ENCODE measurements at places on chromosomes 4 and X.

GRCh38 chr4:143443728-143444127 lies 69.8 kb upstream of the SMARCA5 start:
- peak; percentile 2 for DNase-seq

GRCh38 chr4:89298788-89299152 lies 8.8 kb downstream of the GPRIN3 start:
- DNase-seq, result peak; percentile 64

GRCh38 chr4:20679951-20680350 lies 20.3 kb upstream of the PACRGL start:
- no peak for DNase-seq

- DNase-seq, result peak; percentile 60
Measured at GRCh38 chr4:6372649-6373525, 99.5 kb downstream of the PPP2R2C start.

- DNase-seq, result no peak
Measured at GRCh38 chr4:87235020-87235671, 14.7 kb upstream of the KLHL8 start.

GRCh38 chrX:96563646-96564045 lies 121.0 kb upstream of the DIAPH2 start:
- peak; percentile 75 for DNase-seq

- DNase-seq, result no peak
Measured at GRCh38 chr4:46839128-46839527, 69.9 kb downstream of the COX7B2 start.

DNA sequence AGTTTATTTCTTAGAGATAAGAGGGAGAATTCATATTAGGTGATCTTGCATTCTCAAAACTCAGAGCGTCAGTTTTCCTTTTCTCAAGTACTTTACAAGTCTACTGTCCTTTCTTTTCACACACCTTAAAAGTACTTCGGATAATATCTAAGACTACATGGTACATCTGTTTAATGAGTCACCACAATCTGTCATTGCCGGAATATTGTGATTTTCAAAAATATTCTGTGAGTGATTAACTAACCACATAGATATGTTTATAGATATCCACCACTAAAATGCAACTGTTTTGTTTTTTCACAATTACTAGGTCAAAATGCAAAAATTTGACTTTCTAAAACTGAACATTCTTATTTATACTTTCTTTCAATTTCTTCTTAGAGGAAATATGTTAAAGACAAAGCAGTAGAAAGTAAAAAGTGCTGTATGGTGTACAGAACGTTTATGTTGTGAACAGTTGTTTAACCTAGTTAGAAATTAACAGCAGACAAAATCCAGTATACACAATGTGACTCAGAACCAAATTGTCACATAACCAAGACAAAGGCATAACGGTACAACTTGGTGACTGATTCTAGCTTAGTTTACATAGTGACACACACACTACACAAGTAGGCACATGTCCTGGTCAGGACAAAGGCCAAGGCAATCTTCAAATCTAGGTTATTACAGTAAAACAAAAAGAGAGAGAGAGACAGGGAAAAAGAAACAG lies 482.9 kb downstream of the NAF1 start:
- peak; percentile 69 for DNase-seq

GRCh38 chrX:154355094-154355775 lies 19.2 kb downstream of the FLNA start:
- DNase-seq, result no peak

- DNase-seq, result no peak
Measured at GRCh38 chr4:178056996-178057395, 614.8 kb upstream of the AGA start.

- DNase-seq, result no peak
Measured at GRCh38 chr4:110613745-110614144, 9.1 kb downstream of the PITX2 start.

- no peak for DNase-seq
Measured at GRCh38 chr4:1279253-1279652, 10.4 kb upstream of the MAEA start.

DNA sequence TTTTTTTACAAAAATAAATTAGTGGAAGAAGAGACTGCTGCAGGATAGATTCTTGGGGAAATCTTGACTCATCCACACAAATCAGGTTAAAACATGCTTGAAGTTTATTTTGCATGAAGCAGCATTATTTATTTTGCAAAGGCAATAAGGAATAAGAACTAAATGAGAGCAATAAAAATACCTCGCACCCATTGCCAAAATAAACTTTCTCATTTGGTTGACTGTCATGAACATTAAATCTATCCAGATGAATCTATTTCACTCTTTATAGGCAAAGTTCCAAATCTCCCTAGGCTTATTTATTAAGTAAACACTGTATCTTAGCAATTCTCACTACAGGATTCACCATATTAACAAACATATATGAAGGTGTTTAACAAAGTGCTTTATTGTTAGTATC lies 58.9 kb downstream of the HOPX start:
- DNase-seq, result no peak

DNA sequence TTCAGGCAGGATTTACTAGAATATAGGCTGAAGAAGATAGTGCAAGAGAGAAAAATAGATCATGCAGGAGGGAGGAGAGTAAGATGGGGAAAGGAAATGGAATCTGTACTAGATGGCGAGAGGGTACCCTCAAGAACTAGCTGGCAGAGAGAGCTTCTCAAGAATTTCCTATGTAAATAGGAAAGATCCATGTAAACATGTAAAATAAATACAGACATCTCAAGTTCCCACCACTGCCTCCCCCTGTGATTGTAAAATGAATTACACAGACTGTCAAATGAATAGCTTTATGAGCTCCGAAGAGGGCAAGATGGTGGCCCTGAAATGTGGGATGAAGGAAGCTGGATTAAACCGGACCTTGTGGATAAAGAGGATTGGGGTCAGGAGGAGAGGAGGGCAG lies 178.0 kb downstream of the PALLD start:
- DNase-seq, result peak; percentile 60

GRCh38 chrX:39247536-39247935 lies 446.3 kb downstream of the MID1IP1 start:
- no peak for DNase-seq

- DNase-seq, result no peak
Measured at GRCh38 chr4:144499777-144500176, 146.2 kb upstream of the HHIP start.

DNA sequence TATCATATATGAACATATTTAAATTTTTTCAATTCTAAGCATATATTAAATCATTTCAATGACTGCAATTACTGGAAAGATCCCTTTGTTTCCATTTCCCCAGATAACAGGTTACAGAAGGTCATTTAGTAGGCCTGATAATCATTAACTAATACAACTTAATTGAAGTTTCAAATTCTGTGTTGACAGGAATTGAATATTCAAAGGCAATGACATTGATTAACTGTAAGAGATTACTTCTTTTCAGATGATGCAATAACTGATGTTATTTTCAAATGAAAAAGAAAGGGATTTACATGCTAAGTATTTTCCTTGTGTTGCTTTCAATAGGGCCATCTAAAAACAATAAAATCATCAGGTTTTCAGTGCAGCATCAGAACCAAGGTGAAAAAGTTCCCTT lies 81.1 kb upstream of the ENPEP start:
- no peak for DNase-seq

- no peak for DNase-seq
Measured at GRCh38 chr4:20870436-20870835, 170.2 kb downstream of the PACRGL start.

- DNase-seq, result peak; percentile 63
Measured at GRCh38 chrX:1246816-1247215, 21.8 kb upstream of the CSF2RA start.

DNA sequence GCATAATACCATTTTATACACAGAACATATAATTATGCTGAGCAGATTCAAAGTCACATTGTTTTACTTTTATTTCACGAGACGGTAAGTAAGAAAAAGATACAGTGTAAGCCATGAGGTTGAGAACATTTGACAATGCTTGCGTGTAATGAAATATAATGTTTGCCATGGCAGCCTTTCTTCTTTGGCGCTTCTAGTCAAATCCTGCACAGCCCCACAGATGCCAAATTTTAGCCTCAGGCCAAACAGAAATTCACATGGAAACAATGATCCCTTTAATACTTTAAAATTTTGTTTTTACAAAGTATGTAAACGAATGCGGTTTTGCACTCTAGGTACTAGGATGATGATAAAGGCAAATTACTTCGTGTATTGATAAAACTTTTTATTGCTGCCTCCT lies 502.7 kb upstream of the SMIM31 start:
- DNase-seq, result no peak

- DNase-seq, result no peak
Measured at GRCh38 chrX:39856472-39857121, 241.2 kb downstream of the BCOR start.

GRCh38 chr4:177263818-177264217 lies 45.9 kb upstream of the NEIL3 start:
- no peak for DNase-seq

GRCh38 chr4:122661176-122662160 lies 40.6 kb upstream of the IL21 start:
- peak; percentile 34 for DNase-seq

DNA sequence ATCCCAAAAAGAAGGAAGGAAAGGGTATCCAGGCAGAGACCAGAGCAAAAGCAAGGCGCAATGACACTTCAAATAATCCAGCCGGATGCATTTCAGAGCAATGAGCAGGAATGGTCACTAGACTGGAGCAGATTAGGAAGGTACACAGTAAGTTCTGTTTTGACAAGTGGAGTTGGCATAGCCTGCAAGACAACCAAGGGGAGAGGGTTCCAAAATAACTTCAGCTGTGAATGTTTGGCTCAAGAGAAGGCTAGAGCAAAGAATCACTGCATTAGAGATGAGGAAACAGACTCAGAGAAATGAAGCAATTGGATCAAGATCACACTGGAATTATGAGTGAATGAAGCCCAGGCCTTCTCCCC lies 90.0 kb upstream of the EGFL6 start:
- no peak for DNase-seq

- no peak for DNase-seq
Measured at GRCh38 chrX:74467656-74468055, 46.4 kb downstream of the SLC16A2 start.

DNA sequence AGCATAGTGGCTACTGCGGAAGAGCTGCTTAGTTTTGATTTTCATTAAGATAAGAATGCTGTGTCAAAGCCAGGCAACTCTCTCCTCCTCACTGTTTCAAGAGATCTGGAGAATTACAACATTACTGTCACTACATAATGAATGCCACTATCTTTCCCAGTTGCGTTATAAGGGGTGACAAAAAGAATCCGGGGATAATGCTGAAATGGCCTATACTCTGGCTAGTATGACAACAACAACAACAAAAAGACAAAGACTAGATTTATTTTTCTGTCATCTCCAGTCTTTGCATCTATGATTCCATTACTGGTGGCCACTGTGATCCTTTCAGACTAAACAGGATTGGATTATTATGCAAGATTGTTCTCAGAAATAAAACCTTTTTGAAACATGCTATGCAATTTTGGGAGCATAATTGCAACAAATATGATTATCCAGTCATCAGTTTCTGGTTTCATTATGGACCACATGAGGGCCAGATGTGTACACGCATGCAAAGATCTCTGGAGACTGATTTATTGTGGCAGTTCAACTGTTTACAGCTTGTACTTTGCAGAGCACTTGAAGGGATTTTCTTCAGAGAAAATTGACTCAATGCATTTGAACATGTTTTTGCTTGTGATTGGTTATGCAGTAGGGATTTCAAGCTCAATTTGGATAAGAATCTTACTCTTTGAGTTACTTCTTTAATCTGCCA lies 31.1 kb upstream of the SPANXB1 start:
- DNase-seq, result no peak

DNA sequence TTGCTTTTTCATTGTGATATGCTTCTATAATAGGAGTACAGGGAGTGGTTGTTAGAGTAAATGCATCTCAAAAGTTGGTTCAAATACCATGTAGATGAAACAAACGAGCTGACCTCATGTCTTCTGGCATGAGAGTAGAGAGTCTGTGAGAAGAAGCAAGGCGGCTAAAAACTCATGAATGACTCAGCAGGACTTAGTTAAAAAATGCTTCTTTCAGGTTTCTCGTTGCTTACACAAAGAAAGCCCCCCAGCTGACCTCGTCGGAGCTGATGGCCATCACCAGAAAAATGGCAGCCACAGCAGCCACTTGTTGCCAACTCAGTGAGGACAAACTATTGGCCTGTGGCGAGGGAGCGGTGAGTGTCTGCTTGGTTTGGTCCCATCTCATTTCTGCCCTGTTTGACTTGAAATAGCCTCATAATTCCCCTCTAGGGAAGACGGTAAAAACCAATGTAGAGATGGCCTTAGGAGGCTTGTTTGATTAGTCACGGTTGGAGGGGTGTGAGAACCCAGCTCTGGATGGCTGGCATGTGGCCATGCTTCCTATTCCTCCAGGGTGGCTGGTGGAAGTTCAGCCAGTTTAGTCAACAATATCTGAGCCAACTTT lies 14.5 kb downstream of the AFP start:
- peak; percentile 91 for DNase-seq

DNA sequence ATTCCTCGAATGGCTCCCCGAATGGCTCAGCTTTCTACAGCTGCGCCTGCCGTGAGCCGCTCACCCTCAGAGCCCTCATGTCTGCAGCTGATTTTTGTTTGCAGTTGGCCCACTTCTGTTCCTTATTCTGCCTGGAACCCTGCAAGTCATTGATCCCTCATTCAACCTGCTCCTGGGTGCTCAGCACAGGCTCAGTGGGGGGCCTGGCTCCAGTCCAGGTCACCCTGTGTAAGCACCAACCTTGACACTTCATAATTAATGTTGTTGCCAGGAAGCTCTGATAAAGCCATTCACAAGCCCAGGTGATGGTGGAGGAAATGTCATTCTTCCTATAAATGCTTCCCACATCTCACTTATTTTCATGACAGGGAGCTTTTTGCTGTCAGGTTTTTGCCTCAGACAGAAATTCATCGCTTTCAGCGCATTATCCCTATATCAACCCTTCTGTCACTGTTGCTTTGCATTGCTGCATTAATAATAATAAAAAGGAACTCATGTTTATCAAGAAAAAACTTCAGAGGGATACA lies 85.7 kb downstream of the F11 start:
- DNase-seq, result no peak

DNA sequence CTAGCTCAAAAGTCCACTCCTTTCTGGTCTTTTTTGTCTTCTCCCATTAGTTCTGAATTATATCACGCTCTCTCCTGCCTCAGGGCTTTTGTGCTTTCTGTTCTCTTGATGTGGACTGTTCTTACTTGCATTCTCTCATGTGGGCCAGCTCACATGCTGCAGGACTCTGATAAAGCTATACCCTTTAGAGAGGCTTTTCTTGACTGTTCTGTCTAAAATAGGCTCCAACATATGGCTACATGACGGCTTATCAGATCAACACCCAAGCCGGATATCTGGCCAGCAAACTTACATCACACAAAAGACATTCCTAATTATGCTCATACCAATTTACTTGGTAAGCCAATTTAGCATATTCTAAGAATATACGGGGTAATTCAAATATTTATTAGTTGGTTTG lies 1494.5 kb downstream of the TECRL start:
- DNase-seq, result no peak

- peak; percentile 99 for DNase-seq
Measured at GRCh38 chr4:38752941-38753806, 29.6 kb downstream of the TLR10 start.

DNA sequence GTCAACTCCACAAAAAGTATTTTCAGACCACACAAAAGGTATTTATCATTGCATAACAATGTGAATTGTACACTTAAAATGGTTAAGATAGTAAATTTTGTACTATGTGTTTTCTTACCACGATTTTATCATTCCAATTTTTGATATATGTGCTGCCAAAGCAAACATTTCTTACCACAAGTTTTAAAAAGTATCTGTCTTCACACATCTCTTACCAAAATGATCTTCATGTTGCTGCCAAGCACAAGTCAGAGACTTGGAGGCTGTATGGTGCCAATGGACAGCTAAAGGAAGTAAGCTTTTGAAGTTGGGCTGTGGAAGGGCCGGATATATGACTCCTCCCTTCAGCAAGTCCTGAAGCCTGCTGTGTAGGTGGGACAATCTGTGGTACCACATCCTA lies 67.9 kb downstream of the TMLHE start:
- DNase-seq, result peak; percentile 21

All from choroid plexus epithelial cell (primary cell).